Right kidney (tissue), 9 donors: ENCODE measurements at places on chromosomes 7 and 10.

DNA sequence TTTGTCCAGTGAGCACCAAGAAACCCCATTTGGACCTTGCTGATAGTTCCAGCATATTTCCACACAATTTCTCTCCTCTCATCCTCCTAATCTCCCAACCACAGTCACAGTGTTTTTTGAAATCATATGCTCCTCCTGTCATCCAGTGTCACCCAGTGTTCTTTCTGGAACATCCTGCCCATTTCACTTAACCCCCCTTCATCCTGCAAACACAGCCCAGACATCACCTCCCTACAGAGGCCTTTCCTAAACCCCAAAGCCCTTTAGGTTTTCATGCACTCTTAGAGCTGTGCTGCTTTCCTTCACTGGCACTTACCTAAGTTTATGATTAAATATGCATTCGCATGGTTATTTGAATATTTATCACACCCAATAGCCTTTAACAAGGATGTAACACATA, 1158.0 kb upstream of the C7orf33 start:
- DNase-seq = no peak

DNA sequence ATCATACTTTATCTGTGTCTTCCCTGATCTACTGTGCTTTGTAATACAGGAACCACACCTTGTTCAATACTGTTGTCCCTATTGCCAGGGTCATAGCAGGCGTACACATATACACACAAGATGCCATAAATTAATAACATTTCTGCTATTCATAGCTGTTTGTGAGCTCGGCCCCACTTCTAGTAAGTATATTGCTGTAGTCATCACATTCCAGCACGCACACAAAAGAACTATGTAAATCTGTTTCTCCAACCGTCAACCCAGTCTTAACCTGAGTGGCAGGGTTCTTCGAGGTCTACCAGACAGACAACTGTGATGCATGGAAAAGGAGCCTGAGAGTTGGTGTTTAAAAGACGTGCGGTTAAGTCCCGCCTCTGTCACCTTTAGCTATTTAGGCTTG, 5.7 kb upstream of the CACNB2 start:
- DNase-seq = no peak

DNA sequence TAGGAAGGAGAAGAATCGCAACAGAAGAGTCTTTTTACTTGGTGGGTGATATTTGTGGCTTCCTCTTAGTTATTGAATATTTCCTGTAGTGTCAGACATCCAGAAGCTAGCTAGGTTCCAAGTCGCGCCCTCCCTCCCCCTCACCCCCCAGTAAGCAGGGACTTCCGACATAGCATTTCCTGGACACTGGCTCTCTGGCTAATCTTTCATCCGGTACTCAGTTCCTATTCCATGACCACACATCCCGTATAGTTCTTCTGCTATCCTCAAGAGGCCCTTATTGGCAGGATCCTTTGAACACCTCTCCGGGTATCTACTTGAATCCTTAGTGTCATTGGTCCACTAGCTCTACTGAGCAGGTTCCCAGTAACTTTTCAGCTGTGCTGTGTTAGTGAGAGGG, 167.8 kb downstream of the HDAC9 start:
- DNase-seq = no peak

DNA sequence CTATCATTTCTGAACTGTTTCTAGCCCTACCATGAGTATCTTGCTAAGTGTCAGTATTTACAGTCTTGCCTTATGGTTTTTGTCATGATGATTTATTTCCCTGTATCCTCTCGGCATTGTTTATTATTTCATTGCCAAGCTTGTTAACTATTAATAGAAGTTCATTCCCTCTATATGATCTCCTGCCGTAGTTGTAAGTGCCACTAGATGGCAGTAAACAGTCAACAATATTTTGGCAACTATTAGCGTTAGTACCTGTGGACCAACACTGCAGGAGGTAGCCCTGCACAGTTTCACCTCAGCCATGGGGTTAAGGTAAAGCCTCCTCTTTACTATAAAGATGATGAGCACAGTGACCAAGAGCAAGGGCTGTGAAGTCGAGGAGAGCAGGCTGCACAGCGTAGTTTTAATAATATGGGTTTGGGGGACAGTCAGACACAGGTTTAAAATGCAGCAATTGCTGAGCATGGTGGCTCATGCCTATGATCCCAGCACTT, 26.1 kb upstream of the CCNJ start:
- peak; percentile 52 for DNase-seq

DNA sequence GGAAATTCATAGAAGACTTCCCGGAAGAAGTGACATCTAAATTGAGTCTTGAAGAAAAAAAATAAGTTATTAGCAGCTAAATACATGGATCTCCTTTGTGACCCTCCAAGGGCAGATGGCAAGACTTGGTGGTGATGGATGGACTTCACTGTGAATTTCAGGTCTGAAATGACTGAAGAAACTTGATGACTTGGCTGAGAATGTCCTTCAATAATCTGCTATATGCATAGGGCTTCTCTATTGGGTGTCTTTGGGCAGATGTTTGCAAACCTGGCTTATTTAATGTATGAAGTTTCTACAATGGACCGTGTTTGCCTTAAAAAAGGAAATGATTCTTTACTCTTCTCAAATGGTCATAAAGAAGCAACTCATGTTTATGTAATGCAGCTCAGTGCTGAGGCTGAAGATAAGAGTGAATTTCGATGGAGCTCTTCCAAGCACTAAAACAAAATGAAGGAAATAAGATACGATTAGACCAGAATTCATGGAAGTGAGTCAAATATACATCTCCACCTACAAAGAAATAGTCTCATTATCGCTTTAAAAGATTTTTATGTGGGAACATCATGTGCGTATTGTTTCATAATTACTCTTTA, 116.6 kb upstream of the WDR11 start:
- DNase-seq = no peak

DNA sequence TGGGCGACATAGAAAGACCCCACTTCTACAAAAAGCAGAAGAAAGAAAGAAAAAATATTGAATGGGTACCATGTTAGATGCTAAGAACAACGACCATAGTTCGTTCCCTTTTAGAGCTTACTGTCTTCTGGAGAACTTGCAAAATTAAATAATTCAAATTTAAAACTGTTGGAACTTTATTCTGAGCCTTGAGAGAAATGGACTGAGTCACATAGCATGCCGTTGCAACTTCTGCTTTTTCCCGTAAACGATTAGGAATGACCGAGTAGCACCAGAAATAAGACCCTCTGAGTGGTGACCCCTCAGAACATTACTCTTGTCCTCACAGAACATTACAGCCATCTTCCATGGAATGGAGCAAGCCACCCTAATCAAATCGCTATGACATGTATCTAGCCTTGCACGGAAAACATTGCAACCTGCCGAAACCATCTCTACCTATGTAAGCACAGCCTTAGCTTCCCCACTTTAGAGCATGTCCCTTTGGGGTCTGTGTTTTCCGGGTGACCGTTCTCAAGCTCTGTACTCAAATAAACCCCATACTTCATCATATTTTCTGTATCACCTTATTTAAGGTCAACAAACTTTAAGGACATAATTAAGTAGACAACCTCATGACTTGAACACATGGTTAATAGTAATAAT, 179.1 kb downstream of the PRKCQ start:
- DNase-seq = no peak

- DNase-seq = no peak
Observed at GRCh38 chr7:95893484-95893883, 121.1 kb downstream of the DYNC1I1 start.

- DNase-seq = no peak
Observed at GRCh38 chr7:98251231-98251600, 816 bp downstream of the TECPR1 start.

DNA sequence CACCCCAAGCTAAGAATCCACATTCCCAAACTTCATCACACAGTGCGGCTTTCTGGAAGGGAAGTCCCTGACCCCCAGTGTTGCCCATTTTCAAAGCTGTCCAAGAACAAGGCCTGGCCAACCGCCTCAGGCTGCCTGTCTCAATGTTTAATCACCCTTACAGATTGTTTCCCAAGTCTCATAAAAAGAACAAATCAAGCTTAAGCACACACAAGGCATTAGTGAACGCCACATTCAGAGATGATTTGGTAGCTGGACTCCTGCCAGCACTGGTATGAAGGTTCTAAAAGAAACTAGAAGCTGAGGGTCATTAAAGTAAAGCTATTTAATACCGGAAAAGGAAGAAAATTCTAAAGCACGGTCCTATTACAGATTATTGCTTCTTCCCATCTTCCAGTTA, 35.6 kb downstream of the C10orf90 start:
- peak; percentile 7 for DNase-seq

- no peak for DNase-seq
Observed at GRCh38 chr7:111788286-111789047, 226.2 kb upstream of the IMMP2L start.

DNA sequence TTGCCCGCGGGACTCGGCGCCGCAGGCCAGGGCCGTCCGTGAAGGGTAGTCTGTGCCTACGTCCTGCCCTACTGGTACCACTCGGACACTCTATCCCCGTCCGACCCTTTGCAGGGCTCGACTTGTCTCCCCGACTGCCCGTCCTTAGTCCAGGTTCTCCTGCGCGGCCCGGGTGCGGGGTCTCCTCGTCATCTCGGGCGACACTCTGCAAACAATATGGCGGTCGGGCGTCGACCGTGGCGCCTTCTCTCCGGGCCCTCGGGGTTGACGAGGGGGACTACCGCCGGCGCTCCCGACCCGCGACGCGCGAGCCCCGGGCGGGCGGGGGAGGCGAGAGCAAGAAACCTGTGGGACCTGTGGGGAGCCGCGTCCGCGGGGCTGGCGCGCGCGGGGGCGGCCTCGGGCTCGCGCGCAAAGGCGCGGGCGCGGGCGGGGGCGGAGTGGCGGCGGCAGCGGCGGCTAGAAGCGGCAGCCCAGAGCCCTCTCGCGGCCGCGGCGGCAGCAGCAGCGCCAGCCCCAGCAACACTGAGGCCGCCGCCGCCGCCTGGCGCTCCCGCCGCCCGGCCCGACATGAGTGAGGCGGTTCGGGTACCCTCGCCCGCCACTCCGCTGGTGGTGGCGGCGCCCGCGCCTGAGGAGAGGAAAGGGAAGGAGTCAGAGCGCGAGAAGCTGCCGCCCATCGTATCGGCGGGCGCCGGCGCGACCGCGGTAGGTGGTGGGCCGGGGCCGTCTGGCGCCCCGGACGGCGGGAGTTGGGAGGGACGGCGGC, at the start of gene HECTD2:
HECTD2 (plus strand) TSS at position 476 of the 769 bp plus-strand sequence; CDS start at position 571, 95 bp downstream.
- DNase-seq = peak; percentile 99

- DNase-seq = no peak
Observed at GRCh38 chr7:88233828-88234227, 14.0 kb upstream of the SRI start.

- DNase-seq = no peak
Observed at GRCh38 chr7:29113384-29114102, 32.8 kb downstream of the CPVL start.

DNA sequence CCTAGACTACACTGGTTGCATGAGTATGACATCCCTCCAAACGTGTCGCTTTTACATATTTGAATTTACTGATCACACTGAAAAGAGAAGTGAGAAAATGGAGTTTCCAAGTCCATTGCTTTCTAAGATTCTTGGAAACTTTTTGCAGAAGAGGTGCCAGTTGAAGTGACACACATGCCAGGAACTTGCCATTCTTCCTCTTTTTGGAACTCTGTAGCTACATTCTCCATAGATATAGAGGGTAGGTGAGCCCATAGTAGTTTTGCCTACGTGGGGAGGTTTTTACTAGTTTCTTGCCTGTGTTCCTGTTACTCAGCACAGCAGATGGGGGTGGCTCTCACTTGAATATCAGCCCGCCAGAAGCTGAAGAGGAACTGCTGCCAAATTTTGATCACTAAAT, 286.6 kb upstream of the NRP1 start:
- no peak for DNase-seq

DNA sequence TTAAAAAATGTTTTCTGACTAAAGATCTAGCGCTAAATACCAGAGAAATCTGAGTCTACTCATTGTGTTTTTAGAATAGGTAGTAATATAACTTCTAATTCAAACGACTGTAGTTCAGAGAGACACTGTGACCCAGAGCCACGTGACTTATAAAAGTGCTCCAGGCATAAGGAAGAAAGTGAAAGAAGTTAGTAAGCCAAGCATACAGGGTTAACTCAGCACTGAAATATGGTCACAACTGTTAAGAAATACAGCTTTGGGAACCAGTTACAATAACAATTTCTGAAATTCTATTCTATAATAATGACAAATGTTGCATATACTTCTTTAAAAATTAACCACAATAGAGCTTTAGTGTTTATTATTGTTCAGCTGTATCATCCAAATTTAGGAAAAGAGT, 119.1 kb downstream of the TFEC start:
- no peak for DNase-seq

- no peak for DNase-seq
Observed at GRCh38 chr7:129332254-129333035, 101.8 kb upstream of the STRIP2 start.

DNA sequence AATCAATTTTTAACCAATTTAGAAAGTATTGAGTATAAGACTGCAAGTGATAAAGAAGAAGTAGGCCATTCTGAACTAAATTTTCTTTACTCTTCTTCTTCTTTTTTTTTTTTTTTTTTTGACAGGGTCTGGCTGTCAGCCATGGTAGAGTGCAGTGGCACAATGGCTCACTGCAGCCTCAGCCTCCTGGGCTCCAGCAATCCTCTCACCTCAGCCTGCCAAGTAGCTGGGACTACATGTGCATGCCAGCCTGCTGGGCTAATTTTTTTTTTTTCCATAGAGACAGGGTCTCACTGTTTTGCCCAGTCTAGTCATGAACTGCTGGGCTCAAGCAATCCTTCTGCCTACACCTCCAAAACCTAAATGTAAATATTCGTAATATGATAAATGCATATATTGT, 63.2 kb downstream of the DGKB start:
- DNase-seq = no peak

DNA sequence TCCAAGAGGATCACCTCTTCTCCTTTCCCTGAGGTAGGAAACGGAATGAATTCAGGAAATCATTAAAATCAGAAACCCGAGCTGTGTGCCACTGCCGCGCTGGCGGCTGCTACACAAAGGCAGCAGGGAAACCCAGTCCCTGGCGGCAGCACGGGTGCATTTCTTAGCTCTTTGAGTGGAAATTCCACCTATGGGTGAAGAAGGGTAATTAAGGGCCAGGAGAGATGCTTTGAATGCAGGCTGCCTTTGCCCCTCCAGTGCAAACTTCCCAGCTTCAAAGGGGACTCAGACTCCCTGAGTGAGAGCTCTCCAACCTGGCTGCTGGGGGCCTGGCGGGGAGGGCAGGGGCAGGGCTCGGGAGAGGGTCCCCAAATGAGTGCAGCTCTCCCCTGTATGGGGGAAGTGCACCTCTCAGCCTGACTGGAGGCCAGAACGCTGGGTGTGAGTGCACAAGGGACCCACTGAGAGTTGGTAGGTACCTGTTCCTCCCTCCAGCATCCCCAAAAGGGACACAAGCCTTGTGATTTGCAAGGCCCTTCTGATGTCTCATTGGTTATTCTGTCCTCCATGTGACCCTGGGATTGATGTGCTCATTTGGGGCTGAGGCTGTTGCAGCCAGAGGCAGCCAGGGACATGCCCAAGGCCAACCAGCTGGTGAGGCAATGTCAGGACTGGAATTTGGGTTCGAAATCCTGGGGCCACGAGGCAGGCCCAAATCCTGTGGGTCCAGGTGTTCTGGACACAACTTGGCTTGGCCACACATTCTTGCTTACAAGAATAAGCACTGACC, 16.3 kb upstream of the ZMIZ1 start:
- no peak for DNase-seq
